ENCODE measurements at places on chromosomes 5 and 9. TPM values are rescaled to one million over a fixed set of nuclear protein-coding genes. Genes with fewer than 3 reads are reported as not detected.

DNA sequence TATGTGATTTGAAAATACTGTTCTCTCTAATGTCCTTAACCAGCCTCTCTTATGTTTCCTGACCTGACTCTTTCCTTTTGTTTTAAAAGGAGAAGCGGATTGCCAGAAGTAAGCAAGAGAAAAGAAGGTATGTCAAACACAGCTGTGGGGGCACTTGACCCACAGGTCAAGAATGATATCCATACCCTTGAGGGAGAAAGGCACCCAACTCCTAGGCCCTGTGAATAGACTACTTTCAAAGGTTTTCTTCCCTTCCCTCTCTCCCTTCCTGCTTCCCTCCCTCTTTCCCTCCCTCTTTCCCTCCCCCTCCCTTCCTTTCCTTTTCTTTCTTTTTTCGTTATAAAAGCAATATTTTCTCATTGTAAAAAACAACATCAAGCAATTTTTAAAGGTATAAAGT lies 306.8 kb downstream of the TRPM3 start:
- no peak for DNase-seq

DNA sequence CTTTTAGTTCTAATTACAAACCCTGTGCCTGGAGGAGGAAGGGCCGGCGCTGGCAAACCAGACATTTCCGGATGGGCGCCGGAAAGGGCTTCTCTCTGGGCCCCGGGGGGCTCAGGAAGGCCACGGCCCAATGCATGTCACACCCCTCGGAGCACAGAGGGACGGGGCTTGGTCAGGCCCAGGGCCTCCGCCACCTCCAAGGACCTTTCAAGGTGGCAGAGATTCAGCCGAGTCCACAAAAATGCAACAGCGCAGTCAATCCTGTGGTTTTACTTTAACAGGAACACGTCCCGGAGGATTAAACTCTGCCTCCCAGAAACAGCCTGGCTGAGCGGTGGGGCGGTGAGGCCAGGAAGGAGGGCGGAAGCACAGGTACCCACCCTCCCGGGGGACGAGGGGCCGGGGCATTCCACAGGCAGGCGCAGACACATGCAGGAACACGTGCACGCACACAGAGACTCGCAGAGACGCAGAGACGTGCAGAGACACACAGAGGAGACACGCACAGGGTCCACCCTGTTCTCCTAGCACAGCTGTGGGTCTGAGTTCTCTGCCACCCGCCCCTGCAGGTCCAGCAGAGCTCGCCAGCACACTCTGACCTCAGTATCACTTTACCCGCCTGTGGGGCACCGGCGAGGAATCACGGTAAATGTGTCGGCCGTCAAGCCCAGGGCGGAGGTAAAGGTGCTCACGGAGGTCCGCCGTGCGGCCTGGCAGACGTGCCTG lies 23.0 kb downstream of the SLC9A3 start:
- no peak for DNase-seq

GEMIN5 gene
- 24.1 TPM for polyA plus RNA-seq

- no peak for DNase-seq
These were observed 151.8 kb upstream of the RAD23B start for GRCh38 chr9:107131108-107131799.

SOX30 gene
- polyA plus RNA-seq, result 0.23 TPM

GRCh38 chr5:83715236-83716065 lies 5.2 kb downstream of the HAPLN1 start:
- no peak for DNase-seq

- DNase-seq, result no peak
These were observed 103.1 kb upstream of the SLC44A1 start for GRCh38 chr9:105141146-105141975.

FOXD4L3 gene
- not detected for polyA plus RNA-seq

SNAPC4 gene
- polyA plus RNA-seq, result 12.9 TPM

DNA sequence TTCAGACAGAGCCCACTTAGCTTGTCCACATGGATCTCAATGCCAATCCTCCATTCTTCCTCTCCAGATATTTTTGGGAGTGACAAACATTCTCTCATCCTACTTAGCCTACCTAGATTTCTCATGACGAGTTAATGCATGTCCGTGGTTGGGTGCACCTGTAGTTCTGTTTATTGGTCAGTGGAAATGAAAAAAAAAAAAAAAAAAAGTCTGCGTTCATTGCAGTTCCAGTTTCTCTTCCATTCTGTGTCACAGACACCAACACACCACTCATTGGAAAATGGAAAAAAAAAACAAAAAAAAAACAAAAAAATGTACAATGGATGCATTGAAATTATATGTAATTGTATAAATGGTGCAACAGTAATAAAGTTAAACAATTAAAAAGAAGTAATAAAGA lies 59.0 kb downstream of the BASP1 start:
- DNase-seq, result no peak

- no peak for DNase-seq
These were observed 132.0 kb downstream of the CRB2 start for GRCh38 chr9:123487944-123488548.

- no peak for DNase-seq
These were observed 10.1 kb upstream of the MARVELD2 start for GRCh38 chr5:69404659-69405330.

DNA sequence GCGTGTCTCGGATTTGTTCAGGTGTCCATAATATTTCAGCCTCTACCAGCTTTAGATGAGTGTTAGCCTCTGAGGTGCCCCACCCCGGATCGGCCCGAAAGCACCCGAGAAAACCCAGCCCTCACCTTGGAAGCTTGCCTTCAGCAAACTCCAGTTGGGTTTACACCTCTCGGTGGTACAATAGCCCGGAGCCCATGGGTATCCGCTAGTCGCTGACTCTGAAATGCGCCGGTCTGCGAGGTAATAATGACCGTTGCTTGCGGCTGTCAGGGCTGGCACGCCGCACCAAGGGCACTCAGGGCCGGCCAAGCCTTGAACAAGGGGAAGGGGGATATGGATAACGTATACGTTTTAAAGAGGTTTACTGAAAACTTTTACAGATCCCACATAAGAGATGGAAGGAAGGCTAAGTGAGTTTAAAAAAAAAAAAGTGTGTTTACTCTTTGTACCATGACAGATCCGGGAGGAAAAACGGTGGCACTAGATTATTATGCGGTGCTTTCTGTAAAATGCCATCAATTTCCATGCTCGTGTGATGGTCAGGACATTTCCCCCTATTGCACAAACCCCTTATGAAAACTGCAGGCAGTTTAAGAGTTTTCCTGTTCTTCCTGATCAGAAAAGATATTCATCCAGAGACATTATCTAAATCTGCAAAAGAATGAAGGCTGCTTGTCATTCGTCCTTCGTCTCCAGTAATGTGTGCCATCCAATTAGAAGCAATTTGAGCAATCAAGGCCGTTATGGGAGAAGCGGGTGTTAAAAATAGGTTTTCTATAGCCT lies 124.2 kb downstream of the TMEM161B start:
- no peak for DNase-seq

AQP3 gene
- 20.8 TPM for polyA plus RNA-seq

DNA sequence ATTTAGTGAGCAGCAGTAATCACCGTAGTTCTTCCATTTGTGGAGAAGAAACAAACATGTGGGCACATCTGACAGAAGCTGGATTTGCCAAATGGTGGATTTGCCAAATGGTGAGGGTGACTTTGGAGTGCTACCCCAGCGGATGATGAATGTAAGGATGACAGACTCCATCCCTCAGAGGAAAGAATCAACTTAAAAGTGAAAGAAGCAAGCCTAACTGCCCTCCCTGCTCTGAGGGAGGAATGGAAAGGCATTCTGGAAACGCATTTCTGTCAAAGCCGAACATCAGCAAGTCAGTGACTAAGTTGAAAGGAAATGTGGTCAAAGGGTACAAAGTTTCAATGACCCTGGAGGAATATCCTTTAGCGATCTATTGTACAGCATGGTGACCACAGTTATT lies 143.5 kb downstream of the GPBP1 start:
- DNase-seq, result no peak

NR5A1 gene
- polyA plus RNA-seq, result not detected

DNA sequence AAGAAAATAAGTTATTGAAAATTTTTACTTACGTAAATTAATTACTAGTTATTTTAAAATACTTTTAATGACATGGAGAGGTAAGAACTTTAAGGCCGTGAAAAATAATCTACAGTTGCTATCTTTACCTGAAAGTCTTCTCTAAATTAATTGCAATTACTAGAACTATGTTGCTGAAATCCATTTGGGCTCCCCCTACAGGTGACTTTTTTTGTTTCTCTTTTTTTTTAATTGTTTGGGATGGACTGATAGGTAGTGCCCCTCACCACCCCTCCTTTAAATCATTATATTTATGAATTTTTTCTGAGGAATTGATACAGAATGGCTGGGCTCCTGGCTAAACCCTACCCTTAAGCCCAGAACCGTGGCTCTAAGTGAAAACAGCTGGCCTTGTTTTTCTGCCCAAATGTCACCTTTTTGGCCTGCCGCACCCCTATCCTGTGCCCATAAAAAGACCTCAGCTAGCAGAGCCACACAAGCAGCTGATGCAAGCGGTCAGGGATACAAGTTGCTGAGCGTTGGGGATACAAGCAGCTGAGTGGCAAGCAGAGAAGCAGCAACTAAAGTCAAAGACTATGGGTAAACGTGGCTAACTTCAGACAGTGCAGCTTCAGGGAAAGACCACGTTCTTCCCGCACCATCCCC lies 315.2 kb upstream of the ACO1 start:
- no peak for DNase-seq

DNA sequence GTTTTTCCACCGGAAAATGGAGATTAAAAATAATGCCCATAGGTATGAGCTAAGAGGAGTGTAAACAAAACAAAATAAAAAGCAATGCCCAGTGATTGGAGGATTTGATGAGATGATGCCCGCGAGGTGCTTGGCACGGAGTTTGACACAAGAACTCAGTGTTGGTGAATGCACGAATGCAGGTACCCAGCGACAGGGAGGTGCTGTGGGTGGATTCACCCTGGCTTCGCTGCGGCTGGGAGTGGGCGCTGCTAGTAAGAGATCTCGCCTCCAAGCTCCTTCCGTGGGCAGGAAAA lies 526 bp upstream of the STXBP1 start:
- no peak for DNase-seq

DNA sequence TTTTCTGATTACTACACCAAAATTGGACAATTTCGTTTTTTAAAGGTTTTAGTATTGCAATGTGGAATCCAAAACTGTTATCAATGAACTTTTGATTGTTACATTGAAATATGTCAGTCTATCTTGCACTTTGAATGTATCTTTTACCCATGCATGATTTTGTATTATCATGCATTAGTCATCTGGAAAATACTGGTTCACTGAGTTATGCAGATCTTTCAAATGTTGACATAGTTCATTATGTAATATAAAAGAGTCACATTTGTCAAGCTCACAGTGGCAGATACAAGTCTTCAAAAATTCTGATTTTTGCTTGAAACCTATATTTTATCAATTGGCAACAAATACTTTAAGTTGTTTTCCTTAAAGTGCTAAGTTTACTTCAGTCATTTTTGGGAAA lies 85.2 kb downstream of the NR3C1 start:
- no peak for DNase-seq

GALNT12 gene
- polyA plus RNA-seq, result 21.0 TPM

DNA sequence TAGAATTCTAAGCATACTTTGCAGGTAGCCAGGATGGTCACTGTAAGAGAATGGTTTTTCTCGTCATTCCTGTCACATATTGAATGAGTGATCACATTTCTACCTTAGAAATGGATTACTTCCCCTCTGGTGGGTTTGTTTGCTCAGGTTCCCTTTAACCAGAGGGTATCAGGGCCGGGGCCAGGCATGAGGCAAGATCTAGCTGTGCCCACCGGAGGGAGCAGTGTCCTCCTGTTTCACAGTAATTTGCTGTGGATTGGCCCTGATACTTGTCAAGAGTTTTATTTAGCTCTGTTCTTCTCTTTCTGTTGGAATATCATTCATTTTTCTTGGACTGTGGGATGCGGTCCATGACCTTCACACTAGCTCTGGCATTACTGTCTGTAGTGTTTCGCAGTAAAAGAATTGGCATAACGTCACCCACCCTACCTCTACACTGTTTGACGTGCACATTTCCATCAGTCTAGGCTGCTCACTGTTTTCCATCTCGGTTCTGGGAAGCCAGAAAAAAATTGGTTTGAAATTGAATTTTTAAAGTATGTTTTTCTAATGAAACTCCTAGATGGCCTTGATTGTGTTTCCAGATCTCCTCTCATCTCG lies 42.4 kb upstream of the ZBED3 start:
- no peak for DNase-seq

GRCh38 chr5:6780802-6781391 lies 67.7 kb downstream of the TENT4A start:
- DNase-seq, result no peak

- no peak for DNase-seq
These were observed 129.9 kb upstream of the RPS23 start for GRCh38 chr5:82408033-82408432.

DNA sequence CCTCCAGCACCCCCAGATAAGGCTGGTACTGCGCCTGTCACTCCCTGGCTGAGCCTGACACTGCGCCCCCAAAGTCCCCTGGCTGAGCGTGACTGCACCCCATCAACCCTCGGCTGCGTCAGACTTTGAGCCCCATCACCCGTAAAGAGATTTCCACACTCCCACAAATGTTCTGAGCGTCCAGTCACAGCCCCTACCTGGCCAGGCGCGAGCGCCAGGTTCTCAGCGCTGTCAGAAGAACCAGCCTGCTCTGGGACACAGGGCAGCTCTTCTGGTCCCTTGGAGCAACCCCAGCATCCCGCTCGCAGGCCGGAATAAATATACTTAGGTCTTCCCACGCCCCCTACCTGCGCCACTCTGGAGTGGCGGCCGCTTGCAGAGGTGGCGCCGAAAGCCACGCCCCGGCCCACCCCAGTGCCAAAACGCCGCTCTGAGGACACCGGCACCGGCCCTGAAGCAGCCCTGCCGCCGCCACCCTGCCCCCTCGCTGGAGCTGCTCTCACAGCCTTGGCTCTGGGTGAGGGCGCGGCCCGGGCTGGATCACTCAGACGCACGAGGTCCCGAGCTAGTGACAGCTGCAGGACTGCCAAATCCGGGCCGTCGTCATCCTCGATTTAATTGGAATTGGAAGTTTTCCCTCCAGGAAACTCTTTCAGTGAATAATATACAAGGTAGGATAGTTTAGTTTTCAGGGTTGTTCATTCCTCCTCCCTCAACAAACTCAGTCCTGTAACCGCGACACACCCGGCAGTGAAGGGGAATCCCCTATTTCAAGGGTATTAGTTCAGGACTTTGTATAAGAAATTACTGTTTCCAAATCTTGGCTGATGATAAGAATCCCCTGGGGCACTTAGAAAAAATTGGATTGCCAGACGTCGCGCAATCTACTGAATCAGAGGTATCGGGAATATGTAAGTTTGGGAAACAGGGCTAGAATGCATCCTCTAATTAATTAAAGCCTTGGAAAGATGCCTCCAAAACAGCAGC lies 1.2 kb upstream of the CEMIP2 start:
- peak; percentile 56 for DNase-seq

DNA sequence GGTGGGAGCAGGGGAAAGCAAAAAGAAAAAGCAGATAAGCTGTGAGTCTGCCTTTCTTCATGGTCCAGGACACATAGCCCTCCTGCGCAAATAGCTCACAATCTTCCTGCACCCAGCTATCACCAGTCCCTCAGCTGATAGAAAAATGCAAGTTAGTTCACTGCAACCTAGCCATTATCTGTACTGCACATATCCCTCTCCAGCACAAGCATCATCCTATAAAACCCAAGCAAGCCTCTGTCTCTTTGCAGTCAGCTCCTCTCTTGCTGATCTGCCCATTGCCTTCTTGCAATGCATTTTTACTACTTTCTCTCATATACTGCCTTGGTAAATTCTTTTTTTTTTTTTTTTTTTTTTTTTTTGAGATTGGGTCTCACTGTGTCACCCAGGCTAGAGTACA lies 20.0 kb upstream of the MSANTD3 start:
- no peak for DNase-seq
